ENCODE measurements at places on chromosomes 1 and 21. TPM values are rescaled to one million over a fixed set of nuclear protein-coding genes. Genes with fewer than 3 reads are reported as not detected.
A peak's percentile ranks its signal among the peaks of the same experiment; 100 is the strongest.

- H3K27me3 ChIP-seq: no peaks in the 10 kb centered on the region
- H3K4me1 ChIP-seq: peaks cover 3% of the 10 kb centered on the region
- no peak overlapping the region for H3K4me3 ChIP-seq
- H3K27ac ChIP-seq: no peak overlapping the region
- peaks cover 5% of the 10 kb centered on the region for H3K36me3 ChIP-seq
Observed at GRCh38 chr1:246317332-246318035, 189.6 kb downstream of the SMYD3 start.

DNA sequence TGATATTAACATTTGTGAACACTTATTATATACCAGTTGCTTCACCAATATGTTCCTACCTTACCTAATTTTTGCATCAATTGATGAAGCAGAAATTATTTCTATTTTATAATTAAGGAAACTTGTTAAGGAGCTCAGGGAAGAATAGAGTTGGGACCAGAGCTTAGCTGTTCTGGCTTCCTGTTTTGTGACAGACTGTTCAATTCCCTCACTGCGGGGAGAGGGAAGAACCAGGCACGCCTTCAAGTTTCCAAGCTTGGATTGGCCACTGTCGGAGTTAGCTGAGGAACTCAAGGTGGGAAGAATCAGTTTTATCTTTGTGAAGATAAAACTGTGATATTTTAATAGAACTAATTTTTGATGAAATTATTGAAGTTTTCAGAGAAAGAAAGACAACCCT lies 142.3 kb upstream of the LMO4 start:
- no peaks in the 10 kb centered on the region for H3K4me1 ChIP-seq
- no peak overlapping the region for H3K4me3 ChIP-seq
- H3K36me3 ChIP-seq: no peaks in the 10 kb centered on the region
- no peak for DNase-seq
- H3K27ac ChIP-seq: no peak overlapping the region
- peaks cover 26% of the 10 kb centered on the region for H3K27me3 ChIP-seq

DNA sequence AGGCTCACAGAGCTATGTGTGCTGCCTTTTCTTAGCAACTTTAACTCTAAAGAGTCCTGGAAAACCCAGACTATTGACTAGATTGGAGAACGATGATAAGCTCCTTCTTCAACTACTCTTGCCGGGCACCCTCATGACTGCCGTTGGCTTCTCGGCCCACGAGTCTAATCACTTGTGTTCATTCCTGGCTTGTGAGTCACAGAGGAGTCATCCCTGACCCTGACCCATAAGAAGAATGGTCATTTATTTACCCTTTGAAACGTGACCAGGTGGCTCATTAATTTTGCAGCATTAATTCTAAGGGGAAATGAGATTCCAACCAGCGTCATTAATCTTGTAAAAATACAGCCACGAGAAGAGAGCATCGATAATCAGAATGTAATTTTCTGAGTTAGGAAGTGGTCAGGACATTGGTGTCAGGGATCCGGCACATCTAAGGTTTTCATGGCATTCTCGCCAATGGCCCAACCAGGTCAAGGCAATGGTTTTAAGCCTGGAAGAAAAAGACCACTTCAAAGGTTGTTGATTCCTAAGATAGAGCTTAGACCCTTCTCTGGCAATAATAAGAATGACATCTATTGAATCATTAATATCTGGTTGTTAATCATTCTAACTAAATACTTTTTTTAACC lies 183.6 kb upstream of the RUNX1 start:
- no peaks in the 10 kb centered on the region for H3K27me3 ChIP-seq
- no peak overlapping the region for H3K4me3 ChIP-seq
- no peak for DNase-seq
- peaks cover 14% of the 10 kb centered on the region for H3K36me3 ChIP-seq
- peaks cover 31% of the 10 kb centered on the region for H3K4me1 ChIP-seq
- no peak overlapping the region for H3K27ac ChIP-seq

- H3K36me3 ChIP-seq: no peaks in the 10 kb centered on the region
- H3K27ac ChIP-seq: no peak overlapping the region
- DNase-seq: no peak
- no peaks in the 10 kb centered on the region for H3K4me1 ChIP-seq
- H3K4me3 ChIP-seq: no peak overlapping the region
- H3K27me3 ChIP-seq: peaks cover 3% of the 10 kb centered on the region
Observed at GRCh38 chr1:22800629-22801028, 90.0 kb downstream of the EPHB2 start.

The LCE2B gene
- not detected for total RNA-seq

DNA sequence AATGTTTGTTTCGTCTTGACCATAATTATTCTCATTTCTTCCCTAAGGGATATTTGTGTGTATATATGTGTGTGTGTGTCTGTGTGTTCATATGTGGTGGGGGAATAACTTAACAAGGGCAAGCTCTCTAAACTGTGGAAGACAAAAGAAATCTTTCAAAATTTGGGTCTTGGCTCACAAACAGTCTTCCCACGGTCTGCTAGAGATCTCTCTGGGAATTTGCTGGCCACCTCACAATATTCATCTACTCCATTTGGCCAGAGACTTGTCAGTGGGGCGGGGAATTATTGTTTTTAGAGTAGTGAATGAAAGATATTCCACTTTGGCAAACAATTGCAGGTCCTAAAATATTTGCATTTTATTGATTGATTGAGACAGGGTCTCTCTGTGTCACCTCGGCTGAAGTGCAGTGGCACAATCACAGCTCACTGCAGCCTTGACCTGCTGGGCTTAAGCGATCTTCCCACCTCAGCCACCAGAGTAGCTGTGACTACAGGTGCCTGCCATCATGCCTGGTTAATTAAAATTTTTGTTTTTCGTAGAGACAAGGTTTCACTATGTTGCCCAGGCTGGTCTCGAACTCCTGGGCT lies 8.0 kb upstream of the EIF2B3 start:
- DNase-seq: no peak
- no peaks in the 10 kb centered on the region for H3K36me3 ChIP-seq
- H3K4me3 ChIP-seq: no peak overlapping the region
- H3K4me1 ChIP-seq: no peaks in the 10 kb centered on the region
- no peaks in the 10 kb centered on the region for H3K27me3 ChIP-seq
- no peak overlapping the region for H3K27ac ChIP-seq

GRCh38 chr1:101030881-101031280 lies 5.3 kb upstream of the DPH5 start:
- H3K4me1 ChIP-seq: peaks cover 48% of the 10 kb centered on the region
- H3K4me3 ChIP-seq: no peak overlapping the region
- H3K36me3 ChIP-seq: peaks cover 65% of the 10 kb centered on the region

DNA sequence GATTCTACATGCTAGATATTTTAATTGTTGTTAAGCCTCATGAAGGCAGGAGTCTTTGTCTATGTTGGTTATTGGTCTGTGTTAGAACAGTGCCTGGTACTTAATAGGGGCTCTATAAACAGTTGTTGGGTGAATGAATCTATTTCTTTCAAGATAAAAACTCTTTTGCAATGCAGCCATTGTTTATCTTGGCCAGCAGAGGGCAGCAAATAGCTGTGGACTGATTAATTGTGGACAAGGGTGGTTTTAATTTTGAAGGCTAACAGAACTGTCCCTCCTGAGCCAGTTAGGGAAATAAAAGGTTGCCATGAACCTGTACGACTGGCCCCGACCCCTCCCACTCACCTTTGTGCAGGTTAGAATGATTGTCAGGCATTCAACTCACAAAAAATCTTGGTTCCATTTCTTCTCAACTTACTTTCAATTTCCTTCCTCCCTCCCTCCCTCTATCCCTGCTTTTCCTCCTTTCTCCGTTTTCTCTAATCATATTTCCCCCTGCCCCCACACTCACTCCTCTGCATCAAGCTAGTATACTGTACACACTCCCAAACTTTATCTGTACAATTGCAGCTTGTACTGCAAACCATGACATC lies 66.3 kb upstream of the DIRAS3 start:
- H3K36me3 ChIP-seq: no peaks in the 10 kb centered on the region
- H3K4me1 ChIP-seq: peaks cover 3% of the 10 kb centered on the region
- no peaks in the 10 kb centered on the region for H3K27me3 ChIP-seq
- H3K27ac ChIP-seq: no peak overlapping the region
- no peak overlapping the region for H3K4me3 ChIP-seq

DNA sequence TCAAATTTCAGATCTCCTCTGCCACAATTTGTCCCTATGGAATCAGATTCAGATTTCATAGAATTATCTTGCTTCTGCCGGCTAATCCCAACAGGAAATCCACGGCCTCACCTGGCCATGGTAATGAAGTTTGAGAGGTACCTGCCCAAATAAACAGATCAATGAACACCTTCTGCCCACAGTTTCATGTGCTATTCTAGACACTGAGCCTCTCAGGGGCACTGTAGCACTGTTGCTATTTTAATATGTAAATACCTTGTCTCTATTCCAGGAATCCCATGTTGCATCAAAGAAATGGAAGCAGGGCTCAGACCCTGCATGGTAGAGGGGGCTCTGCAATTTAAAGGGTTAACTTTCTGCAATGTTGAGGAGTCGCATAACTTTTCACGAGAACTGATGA lies 593.1 kb downstream of the PTBP2 start:
- no peak overlapping the region for H3K4me3 ChIP-seq
- no peaks in the 10 kb centered on the region for H3K27me3 ChIP-seq
- H3K4me1 ChIP-seq: no peaks in the 10 kb centered on the region
- peaks cover 11% of the 10 kb centered on the region for H3K36me3 ChIP-seq
- no peak for DNase-seq

- no peak for DNase-seq
- H3K4me1 ChIP-seq: no peaks in the 10 kb centered on the region
- H3K36me3 ChIP-seq: no peaks in the 10 kb centered on the region
Observed at GRCh38 chr21:42480736-42481135, 15.3 kb downstream of the RSPH1 start.

DNA sequence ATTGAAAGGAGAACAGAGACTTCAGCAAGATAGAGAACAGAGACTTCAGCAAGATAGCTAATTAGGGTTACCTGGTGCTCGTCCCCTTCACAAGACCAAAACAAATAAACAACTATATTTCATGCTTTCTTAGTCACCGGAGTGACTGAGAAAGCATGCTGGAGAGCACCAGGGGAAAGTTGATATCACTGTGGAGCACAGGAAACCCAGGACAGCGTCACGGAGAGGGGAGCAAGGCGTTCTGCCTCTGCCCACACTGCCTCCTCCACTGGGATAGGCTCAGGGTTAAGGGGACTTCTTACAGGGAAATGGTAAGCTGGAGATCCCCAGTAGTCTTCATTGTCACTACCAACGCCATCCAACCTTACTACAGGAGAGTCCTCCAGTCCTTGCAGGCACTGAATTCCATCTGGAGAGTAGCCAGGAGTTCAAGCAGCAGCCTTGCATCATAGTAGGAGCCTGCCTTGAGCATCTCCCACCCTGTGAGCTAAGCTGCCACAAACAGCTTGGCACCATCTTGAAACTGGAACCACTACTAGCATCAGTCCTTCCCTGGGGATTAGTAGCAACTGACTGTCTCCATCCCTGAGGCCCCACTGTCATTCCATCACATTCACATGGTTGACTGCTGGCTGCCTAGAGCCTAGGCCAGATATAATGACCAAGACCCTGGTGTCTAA lies 239.4 kb downstream of the PLPP3 start:
- no peak for DNase-seq
- no peaks in the 10 kb centered on the region for H3K4me1 ChIP-seq
- H3K36me3 ChIP-seq: no peaks in the 10 kb centered on the region

The OPRD1 gene
- total RNA-seq: not detected

DNA sequence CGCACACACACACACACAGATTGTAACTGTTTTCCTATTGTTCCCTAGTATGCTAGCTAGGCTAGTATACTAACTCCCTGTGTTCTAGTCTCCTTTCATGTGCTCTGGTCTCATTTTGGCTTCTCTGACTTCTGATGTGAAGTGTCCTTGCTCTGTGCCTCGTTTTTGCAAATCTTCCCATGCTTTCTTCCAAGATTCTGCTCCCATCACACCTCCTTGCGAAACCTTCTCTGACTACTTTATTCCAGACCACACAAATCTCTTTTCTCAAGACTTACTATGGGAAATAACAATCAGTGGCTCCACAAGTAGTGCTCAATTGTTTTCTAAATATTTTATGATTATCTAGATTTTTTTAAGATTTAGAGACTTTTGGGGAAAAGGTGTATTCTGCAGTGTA lies 10.3 kb downstream of the PRRX1 start:
- no peaks in the 10 kb centered on the region for H3K4me1 ChIP-seq
- no peak overlapping the region for H3K4me3 ChIP-seq

GRCh38 chr1:185532856-185533255 lies 201.3 kb upstream of the HMCN1 start:
- no peak overlapping the region for H3K27ac ChIP-seq
- no peaks in the 10 kb centered on the region for H3K36me3 ChIP-seq
- no peak overlapping the region for H3K4me3 ChIP-seq
- H3K27me3 ChIP-seq: no peaks in the 10 kb centered on the region
- no peak for DNase-seq
- no peaks in the 10 kb centered on the region for H3K4me1 ChIP-seq

The PRRX1 gene
- total RNA-seq: not detected

- peaks cover 11% of the 10 kb centered on the region for H3K36me3 ChIP-seq
- DNase-seq: no peak
- no peak overlapping the region for H3K4me3 ChIP-seq
- no peaks in the 10 kb centered on the region for H3K27me3 ChIP-seq
- no peaks in the 10 kb centered on the region for H3K4me1 ChIP-seq
Observed at GRCh38 chr1:34808051-34808810, 15.4 kb downstream of the GJA4 start.

GRCh38 chr1:25989440-25990234 lies 8.2 kb downstream of the PAFAH2 start:
- H3K27ac ChIP-seq: peak overlapping the region; percentile 92
- peaks cover 24% of the 10 kb centered on the region for H3K36me3 ChIP-seq
- H3K4me1 ChIP-seq: peaks cover 57% of the 10 kb centered on the region
- no peaks in the 10 kb centered on the region for H3K27me3 ChIP-seq

DNA sequence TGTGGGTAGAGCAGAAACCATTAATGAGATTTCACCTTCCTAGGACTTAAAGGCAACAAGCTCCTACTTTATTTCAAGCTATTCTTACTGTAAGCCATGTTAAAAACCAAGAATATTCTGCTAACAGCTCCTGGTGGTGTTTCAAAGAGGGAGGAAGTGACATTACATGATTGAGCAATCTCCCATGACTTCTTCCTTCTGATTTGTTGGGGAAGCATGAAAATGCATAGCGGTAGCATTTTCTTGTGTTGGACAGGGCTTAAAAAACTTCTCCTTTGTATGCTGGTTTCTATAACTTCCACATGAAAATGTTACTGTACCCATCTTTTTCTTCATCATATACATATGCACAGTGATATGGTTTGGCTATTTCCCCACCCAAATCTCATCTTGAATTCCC lies 297.0 kb upstream of the SNX7 start:
- no peaks in the 10 kb centered on the region for H3K4me1 ChIP-seq
- H3K36me3 ChIP-seq: no peaks in the 10 kb centered on the region
- H3K27ac ChIP-seq: no peak overlapping the region
- no peak overlapping the region for H3K4me3 ChIP-seq
- no peak for DNase-seq

Data from activated naive CD8-positive, alpha-beta T cell treated with anti-CD3 and anti-CD28 coated beads for 36 hours (primary cell).